Activated CD8-positive, alpha-beta T cell treated with anti-CD3 and anti-CD28 coated beads for 36 hours (primary cell): ENCODE measurements at places on chromosomes 6 and 20. TPM values are rescaled to one million over a fixed set of nuclear protein-coding genes. Genes with fewer than 3 reads are reported as not detected.

- no peak for DNase-seq
Observed at GRCh38 chr6:29679962-29680361, 990 bp downstream of the ZFP57 start.

DNA sequence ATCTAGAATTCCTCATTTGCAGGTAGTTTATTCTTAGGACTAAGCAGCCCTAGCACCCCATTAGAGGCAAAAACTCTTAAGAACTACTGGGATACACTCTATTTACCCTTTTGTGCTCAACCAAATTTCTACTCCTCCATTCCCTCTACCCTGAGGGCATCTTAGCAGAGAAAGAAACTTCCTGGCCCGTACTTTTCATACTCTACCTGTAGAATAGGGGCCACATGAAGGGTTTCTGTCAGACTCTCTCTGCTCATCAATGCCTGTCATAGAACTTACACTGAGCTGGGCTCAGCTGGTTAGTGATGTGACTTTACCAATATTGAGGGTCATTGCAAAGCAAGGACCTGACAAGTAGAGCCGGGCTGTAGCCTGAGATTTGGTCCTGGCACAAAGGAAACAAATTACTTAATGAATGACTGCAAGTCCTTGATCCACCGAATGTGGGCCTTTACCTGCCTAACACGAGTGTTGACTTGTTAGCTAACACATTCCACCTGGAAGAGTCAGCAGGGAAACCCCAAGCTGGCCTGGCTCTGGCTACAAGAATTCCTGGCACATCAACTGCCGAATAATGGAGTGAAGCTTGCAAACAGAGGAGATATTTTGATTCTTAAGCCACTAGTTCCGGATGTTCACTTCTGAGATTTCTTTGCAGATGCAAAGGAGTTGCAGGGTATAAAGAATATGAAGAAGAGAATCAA is 280.5 kb upstream of the JAG1 start:
- no peak for DNase-seq

DNA sequence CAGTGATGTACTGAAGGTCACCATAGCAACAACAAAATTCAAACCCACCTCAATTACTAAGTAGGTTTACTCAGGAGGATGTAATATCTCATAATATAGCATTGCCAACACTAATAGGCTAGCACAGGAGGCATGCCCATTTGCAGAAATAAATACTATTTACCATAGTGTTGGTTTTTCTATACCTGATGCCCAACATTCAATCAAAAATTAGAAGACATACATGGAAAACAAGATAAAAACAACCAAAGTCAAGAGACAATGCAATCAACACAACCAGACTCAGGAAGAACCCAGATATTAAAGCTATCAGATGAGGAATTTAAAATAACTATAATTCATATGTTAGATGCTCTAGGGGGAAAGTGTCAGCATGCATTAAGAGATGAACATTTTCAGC is 14.3 kb upstream of the TXNDC5 start:
- no peak for DNase-seq

DNA sequence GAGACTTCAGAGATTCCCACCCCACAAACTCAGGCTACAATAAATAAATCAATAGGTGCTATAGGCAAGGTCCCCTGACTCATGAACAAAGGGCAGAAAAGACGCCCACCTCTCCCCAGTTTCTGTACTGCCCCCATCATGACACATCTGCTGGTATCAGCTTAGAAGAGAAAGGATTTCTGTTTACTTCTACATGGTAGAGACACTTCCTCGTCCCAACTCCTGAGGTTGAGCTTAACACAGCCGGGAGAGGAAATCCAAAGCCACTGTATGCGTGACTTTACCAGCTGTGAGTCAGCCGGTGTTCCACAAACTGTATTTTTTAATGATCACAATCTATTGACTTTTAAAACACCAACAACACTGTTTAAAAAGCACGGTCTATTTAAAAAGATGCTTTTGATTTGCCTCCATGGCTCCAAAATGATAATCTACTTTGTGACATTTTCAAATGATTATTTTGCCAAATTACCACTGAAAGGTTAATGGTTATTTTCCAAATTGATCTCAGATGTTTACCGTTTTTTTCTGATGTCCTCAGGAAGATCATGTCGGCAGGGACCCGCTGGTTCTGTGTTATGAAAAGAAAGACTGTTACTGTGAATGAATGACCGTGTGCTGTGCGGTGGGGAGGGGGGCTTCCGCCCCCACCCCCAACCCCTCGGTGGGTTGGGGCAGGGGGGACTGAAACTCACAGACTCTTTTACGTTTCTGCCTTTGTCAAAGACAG is 72.5 kb downstream of the ATP9A start:
- peak; percentile 53 for DNase-seq

DNA sequence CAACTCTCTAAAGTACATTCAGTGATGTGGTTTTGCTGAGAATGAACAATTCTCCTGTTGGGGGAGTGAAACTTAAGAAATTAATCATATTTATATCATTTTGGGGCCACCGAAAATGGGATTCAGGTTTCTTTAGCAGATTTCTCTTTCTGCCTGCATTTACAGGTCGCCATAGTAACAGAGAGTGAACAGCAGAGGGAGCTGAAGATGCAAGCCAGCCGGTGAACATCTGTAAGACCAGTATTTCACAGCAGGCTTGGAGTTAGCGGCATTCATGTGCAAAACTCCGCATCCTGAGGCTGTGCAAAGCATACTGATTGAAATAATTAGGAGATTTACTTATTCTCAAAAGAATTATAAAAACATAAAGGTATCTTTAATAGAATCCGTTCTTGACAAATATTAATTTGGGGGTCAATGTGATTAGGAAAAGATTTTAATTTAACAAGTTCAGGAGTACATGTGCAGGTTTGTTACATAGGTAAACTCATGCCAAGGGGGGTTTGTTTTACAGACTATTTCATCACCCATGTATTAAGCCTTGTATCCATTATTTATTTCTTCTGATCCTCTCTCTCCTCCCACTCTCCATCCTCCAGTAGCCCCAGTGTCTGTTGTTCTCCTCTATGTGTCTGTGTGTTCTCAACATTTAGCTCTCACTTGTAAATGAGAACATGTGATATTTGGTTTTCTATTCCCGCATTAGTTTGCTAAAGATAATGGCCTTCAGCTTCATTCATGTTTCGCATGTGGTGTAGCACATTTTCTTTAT is 17.8 kb upstream of the HSF2 start:
- peak; percentile 75 for DNase-seq

GRCh38 chr6:107466062-107466461 is 6.7 kb upstream of the PDSS2 start:
- DNase-seq: no peak

DNA sequence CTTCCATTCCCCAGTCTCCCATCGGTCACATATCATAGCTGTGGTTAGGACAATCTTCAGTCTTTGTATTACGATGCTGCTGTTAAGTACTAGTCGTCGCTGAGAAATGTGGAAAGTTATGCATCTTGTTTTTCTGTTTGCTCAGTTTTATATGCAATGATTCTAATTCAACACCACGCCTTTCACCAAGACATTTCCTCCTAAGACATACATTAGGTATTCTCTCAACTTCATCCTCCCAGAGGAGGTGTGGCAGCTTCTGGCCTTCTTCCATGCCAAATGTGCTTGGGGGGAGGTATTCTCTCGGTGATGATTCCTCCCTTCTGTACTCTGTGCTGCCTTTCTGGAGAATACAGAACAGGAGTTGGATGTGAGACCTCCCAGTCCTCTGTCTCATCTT is 66.1 kb downstream of the B4GALT5 start:
- no peak for DNase-seq

DNA sequence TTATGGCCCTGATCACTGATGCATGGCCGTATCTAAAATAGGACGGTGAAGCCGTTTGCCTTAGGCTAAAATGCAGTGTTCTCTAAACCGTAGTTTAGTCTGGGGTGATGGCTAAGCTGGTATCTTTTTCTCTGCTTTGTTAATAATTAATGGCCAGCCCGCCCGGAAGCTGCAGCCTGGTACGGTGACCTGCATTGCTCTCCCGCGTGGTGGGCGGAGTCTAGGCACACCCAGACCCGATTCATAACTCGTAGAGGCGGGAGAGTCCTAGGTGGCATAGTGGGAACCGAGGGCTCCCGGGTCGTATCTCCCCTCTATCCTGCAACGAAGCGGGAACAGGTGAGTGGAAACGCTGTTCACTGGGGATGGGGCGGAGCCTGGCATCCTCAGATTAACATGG is 5.5 kb downstream of the CDH4 start:
- DNase-seq: no peak

DNA sequence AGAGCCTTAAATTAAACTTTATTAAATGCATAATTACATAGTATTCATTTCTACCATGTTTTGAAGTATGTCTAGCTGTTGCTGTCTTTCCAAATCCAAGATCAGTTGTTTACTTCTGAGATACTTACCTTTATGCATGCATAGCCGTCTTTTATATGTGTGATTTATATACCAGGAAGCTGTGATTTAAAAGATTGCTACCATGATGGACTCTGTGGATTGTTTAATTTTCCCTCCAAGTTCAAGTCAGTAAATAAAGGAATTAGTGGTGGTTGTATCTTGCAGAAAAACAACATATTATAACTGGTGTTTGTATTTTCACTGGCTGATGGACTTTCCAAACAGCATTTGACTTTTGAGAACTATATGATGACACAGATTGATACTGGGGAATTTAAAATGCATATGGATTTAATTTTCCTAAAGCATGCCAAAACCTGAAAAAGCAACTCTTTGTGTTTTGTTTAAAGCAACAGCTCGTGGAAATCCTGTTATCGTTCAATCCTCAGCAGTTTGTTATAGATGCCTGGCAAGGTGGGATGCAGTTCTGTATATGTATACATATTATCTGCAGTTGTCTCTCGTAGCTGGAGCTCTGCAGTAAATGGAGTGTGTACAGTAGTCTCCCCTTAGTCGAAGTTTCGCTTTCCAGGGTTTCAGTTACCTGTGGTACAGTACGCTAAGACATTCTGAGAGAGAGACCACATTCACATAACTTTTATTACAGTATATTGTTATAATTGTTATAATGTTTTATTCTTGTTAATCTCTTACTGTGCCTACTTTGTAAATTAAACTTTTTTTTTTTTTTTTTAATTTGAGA is 77.1 kb downstream of the CBFA2T2 start:
- DNase-seq: no peak

DNA sequence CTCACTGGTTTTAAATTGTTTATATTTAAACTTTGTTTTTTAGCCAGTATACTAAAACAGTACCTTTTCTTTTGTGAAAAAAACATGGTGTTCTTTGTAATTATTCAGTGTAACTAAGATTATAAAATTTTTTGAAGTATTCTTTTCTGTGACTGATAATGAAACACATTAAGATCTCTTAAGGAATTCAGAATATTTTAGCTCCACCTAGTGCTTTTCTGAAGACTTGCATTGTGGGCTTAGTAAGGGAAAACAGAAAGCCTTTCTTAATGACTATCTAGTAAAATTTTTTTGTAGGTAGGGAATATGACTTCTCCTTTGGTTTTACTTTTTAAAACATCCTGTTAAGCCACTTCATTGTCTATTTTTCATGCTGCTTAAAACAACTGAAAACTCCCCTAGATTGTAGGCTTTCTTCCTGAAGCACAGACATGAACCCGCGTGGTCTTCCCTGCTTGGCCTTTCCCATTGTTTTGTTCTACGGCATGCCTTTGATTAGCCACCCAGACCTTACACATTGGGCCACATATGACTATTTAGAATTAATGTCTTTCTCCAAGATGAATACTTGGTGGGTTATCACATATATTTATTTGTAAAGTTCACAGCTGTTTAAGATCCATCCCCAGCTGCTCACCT is 72.1 kb downstream of the AFDN start:
- DNase-seq: no peak

- no peak for DNase-seq
Observed at GRCh38 chr6:139990856-139991465, 616.5 kb upstream of the CITED2 start.

- DNase-seq: peak; percentile 75
Observed at GRCh38 chr20:62822788-62823651, 6.2 kb downstream of the COL9A3 start.

DNA sequence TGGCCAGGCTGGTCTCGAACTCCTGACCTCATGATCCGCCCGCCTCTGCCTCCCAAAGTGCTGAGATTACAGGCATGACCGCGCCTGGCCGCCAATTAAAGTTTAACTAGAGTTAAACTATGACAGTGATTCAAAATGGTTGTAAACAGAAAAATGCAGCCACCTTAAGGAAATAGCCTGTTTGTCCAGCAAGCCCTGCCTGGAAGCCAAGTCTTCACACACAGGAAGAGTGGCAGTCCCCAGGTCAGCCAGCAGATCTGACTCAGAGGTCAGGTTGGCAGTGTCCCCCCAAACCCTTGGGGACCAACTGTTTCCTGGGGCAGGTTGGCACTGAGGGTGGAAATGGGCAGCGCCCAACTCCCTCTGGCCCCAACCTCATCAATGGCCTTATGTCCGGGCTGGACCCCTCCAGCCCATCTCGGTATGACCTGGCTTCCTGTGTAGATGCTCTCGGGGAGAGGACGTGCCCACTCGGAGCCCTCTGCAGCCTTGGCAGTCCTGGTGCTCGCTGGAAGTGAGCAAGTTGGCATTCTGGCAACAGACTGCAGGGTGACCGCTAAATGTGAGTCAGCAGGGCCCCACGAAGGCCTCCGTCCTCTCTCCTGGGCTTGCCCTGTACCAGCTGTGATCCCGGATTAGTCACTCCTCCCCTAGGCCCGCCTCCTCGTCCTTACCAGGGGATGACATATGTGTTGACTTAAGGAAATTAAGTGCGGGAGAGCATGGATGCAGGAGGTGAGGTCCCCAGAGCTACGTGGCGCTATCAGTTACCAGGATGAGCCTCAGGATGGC is 9.7 kb upstream of the HSP90AB1 start:
- peak; percentile 85 for DNase-seq

PRICKLE4 gene
- total RNA-seq: not detected

LZTS3 gene
- total RNA-seq: 1.4 TPM

OXT gene
- total RNA-seq: not detected

USP49 gene
- 5.7 TPM for total RNA-seq
